ENCODE measurements at places on chromosomes 12 and 14.
A peak's percentile ranks its signal among the peaks of the same experiment; 100 is the strongest.

DNA sequence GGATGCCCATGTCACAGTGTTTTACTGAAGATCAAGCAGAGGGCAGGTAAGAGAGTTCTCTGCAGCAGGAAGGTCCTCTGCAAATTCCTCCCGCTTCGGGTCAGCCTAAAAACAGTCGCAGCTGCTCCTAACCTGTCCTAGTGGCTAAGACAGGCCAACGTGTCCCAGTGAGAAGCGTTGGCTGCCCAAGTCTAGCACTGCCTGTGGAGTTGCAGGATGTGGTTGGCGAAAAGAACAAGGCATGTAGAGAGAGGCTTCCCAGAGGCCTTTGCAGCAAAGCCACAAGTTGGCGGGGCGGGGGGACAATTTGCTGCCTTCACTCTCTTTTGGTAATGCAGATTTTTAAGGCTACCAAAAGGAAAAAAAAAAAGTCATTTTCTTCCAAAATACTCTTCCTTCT, 340.1 kb downstream of the BCL11B start:
- no peaks in the 10 kb centered on the region for H3K36me3 ChIP-seq
- peak overlapping the region; percentile 41 for H3K4me3 ChIP-seq
- peak; percentile 71 for DNase-seq
- no peaks in the 10 kb centered on the region for H3K27me3 ChIP-seq

GRCh38 chr14:104224131-104224505, 85.7 kb downstream of the KIF26A start:
- H3K27me3 ChIP-seq = peaks cover 27% of the 10 kb centered on the region
- no peaks in the 10 kb centered on the region for H3K36me3 ChIP-seq
- peaks cover 19% of the 10 kb centered on the region for H3K4me1 ChIP-seq
- no peak overlapping the region for H3K27ac ChIP-seq
- DNase-seq = no peak
- H3K4me3 ChIP-seq = no peak overlapping the region

- H3K4me3 ChIP-seq = no peak overlapping the region
- H3K27ac ChIP-seq = no peak overlapping the region
- H3K36me3 ChIP-seq = peaks cover 5% of the 10 kb centered on the region
- H3K4me1 ChIP-seq = peaks cover 8% of the 10 kb centered on the region
- H3K27me3 ChIP-seq = no peaks in the 10 kb centered on the region
Measured at GRCh38 chr14:92635031-92635430, 113.4 kb downstream of the LGMN start.

GRCh38 chr14:68619790-68620574, 172.9 kb downstream of the ZFP36L1 start:
- no peak overlapping the region for H3K4me3 ChIP-seq
- no peaks in the 10 kb centered on the region for H3K27me3 ChIP-seq
- no peak for DNase-seq
- no peak overlapping the region for H3K27ac ChIP-seq
- no peaks in the 10 kb centered on the region for H3K4me1 ChIP-seq

DNA sequence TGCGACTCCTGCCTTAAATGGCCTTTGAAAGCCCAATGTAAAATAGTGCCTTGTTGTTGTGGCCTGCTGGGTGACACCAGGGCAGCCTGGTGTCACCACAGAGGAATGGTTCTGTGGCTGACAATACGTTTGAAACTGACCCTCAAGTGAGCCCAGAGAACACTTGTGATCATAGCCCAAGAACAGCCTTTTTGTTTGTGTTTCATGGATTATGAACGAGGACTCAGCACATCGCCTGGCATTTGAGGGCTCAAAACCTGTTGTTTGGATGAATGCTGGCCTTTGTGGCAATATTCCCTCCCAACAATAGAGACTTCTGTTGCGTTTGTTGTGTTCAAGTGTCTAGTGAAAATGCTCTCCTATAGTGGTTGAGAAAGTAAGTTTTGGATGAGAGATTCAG, 48.5 kb downstream of the TSPAN9 start:
- H3K4me3 ChIP-seq = no peak overlapping the region
- H3K36me3 ChIP-seq = no peaks in the 10 kb centered on the region
- H3K27me3 ChIP-seq = peaks cover 64% of the 10 kb centered on the region
- H3K4me1 ChIP-seq = peaks cover 18% of the 10 kb centered on the region
- H3K27ac ChIP-seq = no peak overlapping the region

GRCh38 chr14:95037273-95037672, 120.1 kb downstream of the DICER1 start:
- no peak overlapping the region for H3K4me3 ChIP-seq
- no peaks in the 10 kb centered on the region for H3K36me3 ChIP-seq
- DNase-seq = no peak
- no peak overlapping the region for H3K27ac ChIP-seq

DNA sequence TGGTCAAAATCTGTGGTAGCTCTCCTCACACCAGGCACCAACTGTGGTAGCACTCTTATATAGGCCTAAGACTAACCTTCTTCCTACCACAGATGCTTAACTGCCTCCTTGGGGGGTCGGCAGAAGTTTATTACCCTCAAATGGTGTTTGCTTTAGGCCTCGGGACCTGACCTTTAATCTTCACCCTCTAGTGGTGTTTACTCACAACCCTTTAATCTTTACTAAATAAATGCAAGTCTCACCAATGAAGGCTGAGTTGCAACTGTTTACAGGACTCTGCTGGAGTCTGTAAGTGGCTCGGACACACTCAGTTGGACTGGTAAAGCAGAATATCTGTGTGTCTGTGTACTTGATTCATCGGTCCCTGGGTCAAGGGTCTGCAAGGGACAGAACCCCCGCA, 29.4 kb downstream of the CCER1 start:
- no peak for DNase-seq
- H3K4me1 ChIP-seq = no peaks in the 10 kb centered on the region
- no peak overlapping the region for H3K27ac ChIP-seq
- no peaks in the 10 kb centered on the region for H3K36me3 ChIP-seq
- H3K27me3 ChIP-seq = peaks cover 7% of the 10 kb centered on the region

- no peak overlapping the region for H3K27ac ChIP-seq
- no peaks in the 10 kb centered on the region for H3K4me1 ChIP-seq
- no peak overlapping the region for H3K4me3 ChIP-seq
- H3K27me3 ChIP-seq = peaks cover 4% of the 10 kb centered on the region
- no peaks in the 10 kb centered on the region for H3K36me3 ChIP-seq
Measured at GRCh38 chr14:59846595-59846994, 24.0 kb downstream of the RTN1 start.

- no peak overlapping the region for H3K4me3 ChIP-seq
- H3K27ac ChIP-seq = peak overlapping the region; percentile 62
- H3K4me1 ChIP-seq = peaks cover 43% of the 10 kb centered on the region
- peaks cover 33% of the 10 kb centered on the region for H3K36me3 ChIP-seq
- no peak for DNase-seq
- no peaks in the 10 kb centered on the region for H3K27me3 ChIP-seq
Measured at GRCh38 chr12:118299791-118300460, 72.8 kb downstream of the TAOK3 start.

GRCh38 chr14:99654235-99654985, 9.5 kb downstream of the HHIPL1 start:
- H3K36me3 ChIP-seq = no peaks in the 10 kb centered on the region
- no peak overlapping the region for H3K4me3 ChIP-seq
- no peak overlapping the region for H3K27ac ChIP-seq
- no peak for DNase-seq
- peaks cover 2% of the 10 kb centered on the region for H3K4me1 ChIP-seq

DNA sequence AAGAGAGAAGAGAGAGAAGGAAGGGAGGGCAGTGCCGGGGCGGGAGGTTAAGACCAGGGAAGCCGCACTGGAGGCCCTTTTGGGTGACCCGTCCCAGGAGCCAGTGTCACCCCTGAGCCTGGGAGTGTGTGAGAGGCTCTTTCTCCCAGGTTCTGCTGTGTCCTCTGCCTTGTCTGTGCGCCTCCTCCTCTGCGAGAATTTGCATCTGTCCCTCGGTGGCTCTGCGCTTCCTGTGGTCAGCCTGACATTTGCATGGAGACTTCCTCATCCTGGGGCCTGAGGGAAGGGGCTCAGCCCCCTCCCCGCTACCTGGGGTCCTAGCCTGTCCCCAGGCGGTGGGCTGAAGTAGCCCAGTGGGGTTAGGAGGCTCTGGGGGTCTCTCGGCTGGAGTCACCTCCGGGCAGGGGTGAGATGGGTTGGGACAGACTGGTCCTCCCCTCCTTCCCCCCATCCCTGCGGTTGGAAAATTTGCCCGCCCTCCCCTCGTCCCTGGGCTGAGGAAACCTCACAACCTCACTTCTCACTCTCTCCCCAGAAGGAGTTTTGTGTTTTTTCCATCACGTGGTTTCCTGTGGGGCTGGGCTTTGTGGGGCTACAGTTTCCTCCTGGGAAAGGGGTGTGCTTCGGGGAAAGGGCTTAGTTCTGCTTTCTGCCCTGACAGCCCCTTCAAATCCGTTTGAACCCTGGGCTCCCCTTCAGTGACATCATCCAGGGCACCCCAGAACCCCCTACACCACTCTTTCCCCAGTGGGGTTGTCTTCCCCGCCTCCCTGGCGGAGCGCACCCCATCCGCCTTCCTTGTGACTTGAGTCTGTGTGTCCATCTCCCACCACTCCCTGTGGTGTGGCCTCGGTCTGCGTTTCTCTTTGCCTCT, 2.5 kb downstream of the PTPN6 start:
- peaks cover 77% of the 10 kb centered on the region for H3K4me1 ChIP-seq
- H3K36me3 ChIP-seq = peaks cover 78% of the 10 kb centered on the region
- DNase-seq = peak; percentile 86
- peak overlapping the region; percentile 99 for H3K27ac ChIP-seq
- no peaks in the 10 kb centered on the region for H3K27me3 ChIP-seq
- peak overlapping the region; percentile 99 for H3K4me3 ChIP-seq

DNA sequence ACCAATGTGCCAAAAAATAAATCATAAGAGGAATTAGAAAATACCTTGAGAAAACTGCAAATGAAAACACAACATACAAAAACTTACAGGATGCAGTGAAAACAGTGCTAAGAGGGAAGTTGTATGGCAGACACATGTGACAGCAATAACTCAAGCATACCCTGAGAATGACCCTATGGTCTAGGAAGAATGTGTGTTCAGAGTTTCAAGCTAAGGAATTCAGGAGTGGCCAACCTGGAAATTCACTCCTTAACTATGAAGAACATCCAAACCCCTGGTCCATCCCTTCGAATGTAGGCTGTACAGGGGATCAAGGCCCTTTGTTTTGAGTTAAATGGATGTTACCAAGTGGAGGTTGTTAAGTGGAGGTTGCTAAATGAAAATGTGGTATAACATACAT, 16.7 kb upstream of the TTC9 start:
- peaks cover 10% of the 10 kb centered on the region for H3K36me3 ChIP-seq
- no peak overlapping the region for H3K4me3 ChIP-seq
- H3K4me1 ChIP-seq = no peaks in the 10 kb centered on the region
- no peaks in the 10 kb centered on the region for H3K27me3 ChIP-seq

- H3K4me3 ChIP-seq = peak overlapping the region; percentile 71
- no peaks in the 10 kb centered on the region for H3K36me3 ChIP-seq
- H3K27ac ChIP-seq = peak overlapping the region; percentile 81
- peak; percentile 78 for DNase-seq
Measured at GRCh38 chr14:74941676-74942097, 13.7 kb downstream of the PGF start.

- H3K4me3 ChIP-seq = no peak overlapping the region
- H3K36me3 ChIP-seq = no peaks in the 10 kb centered on the region
- DNase-seq = no peak
- peaks cover 7% of the 10 kb centered on the region for H3K4me1 ChIP-seq
- H3K27ac ChIP-seq = no peak overlapping the region
Measured at GRCh38 chr14:99382781-99383471, 97.7 kb downstream of the SETD3 start.

DNA sequence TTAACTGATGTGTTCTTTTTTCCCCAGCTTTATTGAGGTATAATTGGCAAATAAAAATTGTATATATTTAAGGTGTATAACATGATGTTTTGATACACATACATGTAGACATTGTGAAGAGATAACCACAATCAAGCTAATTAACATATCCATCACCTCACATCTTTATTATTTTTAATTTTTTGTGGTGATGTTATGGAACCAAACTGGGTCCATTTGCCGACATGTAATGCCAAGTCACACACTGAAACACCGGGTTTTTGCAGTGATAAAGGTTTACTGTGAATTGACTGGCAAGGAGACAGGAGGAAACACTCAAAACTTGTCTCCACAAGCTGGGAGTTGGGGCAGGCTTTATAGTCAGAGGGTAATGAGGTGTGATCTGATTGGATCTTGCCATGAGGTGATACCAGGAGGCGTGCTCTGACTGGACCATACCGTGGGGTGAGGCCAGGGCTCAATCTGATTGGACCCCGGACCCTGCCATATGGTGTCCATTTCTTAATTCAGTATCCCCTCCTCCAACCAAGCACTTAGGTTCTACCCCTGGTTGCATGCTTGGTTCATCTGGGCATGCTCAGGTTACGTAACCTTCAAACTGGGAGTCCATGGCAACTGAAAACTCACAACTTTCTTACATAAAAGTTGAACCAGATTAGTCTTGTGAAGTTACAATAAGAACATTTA, 11.8 kb upstream of the WSCD2 start:
- H3K4me3 ChIP-seq = no peak overlapping the region
- peaks cover 40% of the 10 kb centered on the region for H3K27me3 ChIP-seq
- no peak for DNase-seq
- no peak overlapping the region for H3K27ac ChIP-seq

GRCh38 chr14:75249251-75249957, 29.2 kb upstream of the FOS start:
- H3K36me3 ChIP-seq = no peaks in the 10 kb centered on the region
- H3K4me3 ChIP-seq = peak overlapping the region; percentile 35
- peaks cover 58% of the 10 kb centered on the region for H3K4me1 ChIP-seq
- peak overlapping the region; percentile 86 for H3K27ac ChIP-seq
- peaks cover 4% of the 10 kb centered on the region for H3K27me3 ChIP-seq

- H3K4me1 ChIP-seq = peaks cover 2% of the 10 kb centered on the region
- H3K36me3 ChIP-seq = no peaks in the 10 kb centered on the region
- H3K27ac ChIP-seq = no peak overlapping the region
- H3K27me3 ChIP-seq = peaks cover 26% of the 10 kb centered on the region
- DNase-seq = no peak
- no peak overlapping the region for H3K4me3 ChIP-seq
Measured at GRCh38 chr12:66055837-66056319, 74.7 kb downstream of the LLPH start.

GRCh38 chr12:98352218-98352811, 163.1 kb upstream of the TMPO start:
- H3K27me3 ChIP-seq = peaks cover 14% of the 10 kb centered on the region
- no peak overlapping the region for H3K4me3 ChIP-seq
- DNase-seq = no peak
- H3K36me3 ChIP-seq = no peaks in the 10 kb centered on the region
- H3K4me1 ChIP-seq = peaks cover 17% of the 10 kb centered on the region

DNA sequence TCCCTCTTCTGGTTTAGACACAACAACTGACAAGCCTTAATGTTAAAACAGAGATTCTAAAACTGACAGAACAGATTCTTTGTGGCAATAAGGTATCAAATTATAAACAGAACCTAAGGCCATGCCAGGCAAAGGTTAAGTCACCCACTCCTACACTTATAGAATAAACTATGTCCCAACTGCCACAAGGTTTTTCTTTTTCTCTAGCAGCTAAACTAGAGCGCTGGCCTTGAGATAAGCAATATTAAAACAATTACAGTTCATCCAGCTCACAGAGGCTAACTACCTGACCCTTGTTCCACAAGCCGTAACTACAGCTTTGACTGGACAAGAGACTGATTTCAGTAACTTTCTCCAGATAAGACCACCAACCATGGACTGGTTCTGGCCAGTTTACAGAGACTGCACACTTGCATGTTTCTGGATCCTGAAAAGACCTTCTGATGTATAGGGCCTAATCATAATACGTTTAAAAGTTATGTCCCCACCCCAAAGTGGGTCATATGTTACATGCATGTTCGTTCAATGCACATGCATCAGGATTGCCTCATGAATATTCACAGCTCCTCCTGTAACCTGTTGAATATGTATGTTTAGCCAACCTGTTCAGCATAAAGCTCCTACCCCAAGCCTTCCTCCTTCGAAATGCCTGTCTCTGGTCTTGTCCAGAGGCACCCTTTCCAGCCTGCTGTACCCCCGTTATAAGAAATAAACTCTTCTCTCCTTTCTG, 61.9 kb upstream of the VASH1 start:
- H3K27ac ChIP-seq = no peak overlapping the region
- DNase-seq = no peak
- no peaks in the 10 kb centered on the region for H3K27me3 ChIP-seq
- no peak overlapping the region for H3K4me3 ChIP-seq
- no peaks in the 10 kb centered on the region for H3K36me3 ChIP-seq

Measured in activated T-cell treated with anti-CD3 and anti-CD28 coated beads, Interleukin-2, amount 50 U/mL, for 24 hours (primary cell).